ENCODE measurements at places on chromosomes 5 and 9.

- no peak for DNase-seq
These were observed 80.8 kb downstream of the ASTN2 start for GRCh38 chr9:117334101-117334500.

DNA sequence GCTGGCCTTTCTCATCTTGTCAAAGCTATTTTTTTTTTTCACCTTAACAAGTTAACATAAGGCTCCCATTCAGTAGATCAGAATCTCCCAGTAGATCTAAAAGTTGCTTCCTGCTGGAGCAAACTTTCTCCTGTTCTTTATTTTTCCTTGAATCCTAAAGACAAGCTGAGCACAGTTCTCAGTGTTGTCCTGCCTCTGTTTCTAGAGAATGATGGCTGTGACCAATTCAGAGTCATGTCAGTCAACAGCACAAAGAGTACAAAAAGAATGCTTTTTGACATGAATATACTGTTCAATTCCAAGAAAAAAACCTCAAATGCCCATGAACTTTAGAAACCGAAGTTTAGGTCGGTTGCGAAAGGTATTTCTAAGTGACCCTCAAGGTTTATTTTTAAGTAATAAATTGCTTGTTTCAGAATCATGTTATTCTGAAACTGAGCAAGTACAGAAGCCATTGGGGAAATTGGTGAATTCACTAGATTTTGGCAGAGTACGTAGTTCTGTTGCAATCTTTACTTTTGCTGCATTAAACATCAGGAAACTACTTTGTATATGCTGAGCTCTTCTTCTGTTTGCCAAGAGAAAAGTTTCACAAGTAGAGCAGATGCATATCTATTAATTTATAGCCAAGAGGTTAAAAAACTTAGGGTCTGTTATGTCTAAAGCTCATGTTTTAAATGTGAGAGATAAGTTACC is 161.7 kb upstream of the RPS23 start:
- no peak for DNase-seq

GRCh38 chr5:65855766-65856315 is 70.5 kb upstream of the ERBIN start:
- DNase-seq, result no peak

DNA sequence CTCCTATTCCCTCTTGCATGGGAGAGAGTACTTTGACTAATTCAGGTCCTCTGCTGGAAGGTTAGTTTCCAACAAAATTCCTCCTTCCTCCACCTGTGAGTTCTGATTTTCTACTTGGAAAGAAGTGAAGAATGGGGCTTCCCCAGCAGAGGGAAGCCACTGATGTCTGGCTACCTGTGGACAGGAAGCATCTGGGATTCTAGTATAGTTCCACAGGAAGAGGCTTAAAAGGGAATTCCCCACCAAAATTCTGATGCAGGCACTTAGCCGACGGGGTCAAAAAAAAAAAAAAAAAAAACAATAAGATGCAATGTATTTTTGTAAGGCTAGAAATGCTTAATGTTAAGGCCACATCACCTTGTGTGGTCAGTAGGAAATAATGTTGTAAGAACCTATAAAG is 33.4 kb downstream of the PCDHGC5 start:
- DNase-seq, result no peak

GRCh38 chr5:30104872-30105596 is 1088.5 kb upstream of the CDH6 start:
- DNase-seq, result no peak

Measured in transverse colon (tissue), 4 donors.